LoVo (cell line): ENCODE measurements at places on chromosomes 13 and 19.

DNA sequence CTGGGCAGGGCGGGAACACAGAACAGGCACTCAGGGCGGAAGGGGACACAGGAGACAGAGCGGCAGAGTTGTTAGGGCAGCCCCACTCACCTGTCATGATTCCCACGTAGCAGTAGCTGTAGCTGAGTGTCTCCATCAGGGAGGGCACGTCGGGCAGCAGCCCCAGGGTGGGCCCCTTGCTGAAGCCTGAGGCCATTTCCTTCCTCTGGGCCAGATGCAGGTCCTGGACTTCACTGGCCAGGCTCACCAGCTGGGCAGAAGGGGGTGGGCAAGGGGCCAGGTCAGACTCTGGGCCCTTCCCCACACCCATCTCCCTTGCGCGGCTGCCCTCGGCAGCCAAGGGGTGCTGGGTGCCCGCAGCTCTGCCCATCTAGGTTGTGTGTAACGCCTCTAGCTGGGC, 5.9 kb downstream of the MBOAT7 start:
- no peak for DNase-seq

GRCh38 chr13:108728370-108728769, 99.0 kb downstream of the MYO16 start:
- no peak for DNase-seq

- DNase-seq, result no peak
Measured at GRCh38 chr19:40907968-40908735, 26.1 kb upstream of the CYP2A7 start.

DNA sequence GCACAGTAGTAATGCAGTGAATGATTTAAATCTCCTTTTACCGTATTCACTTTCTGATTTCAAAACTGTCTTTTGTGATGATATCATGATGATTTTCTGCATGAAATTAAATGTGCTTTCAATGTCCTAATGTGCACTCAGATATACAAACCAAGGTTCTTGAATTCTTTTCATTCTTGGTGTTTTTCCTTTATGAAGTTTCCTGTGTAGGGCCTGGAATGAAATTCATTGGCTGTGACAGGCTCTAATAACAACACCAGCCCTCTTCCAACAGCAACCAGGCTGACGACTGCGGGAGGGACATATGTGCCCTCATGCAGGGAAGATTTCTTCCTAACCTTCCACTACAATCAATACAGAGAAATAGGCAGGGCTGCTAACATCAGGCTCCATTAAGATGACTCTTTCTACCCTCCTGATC, 1052.0 kb downstream of the DIAPH3 start:
- DNase-seq, result no peak

DNA sequence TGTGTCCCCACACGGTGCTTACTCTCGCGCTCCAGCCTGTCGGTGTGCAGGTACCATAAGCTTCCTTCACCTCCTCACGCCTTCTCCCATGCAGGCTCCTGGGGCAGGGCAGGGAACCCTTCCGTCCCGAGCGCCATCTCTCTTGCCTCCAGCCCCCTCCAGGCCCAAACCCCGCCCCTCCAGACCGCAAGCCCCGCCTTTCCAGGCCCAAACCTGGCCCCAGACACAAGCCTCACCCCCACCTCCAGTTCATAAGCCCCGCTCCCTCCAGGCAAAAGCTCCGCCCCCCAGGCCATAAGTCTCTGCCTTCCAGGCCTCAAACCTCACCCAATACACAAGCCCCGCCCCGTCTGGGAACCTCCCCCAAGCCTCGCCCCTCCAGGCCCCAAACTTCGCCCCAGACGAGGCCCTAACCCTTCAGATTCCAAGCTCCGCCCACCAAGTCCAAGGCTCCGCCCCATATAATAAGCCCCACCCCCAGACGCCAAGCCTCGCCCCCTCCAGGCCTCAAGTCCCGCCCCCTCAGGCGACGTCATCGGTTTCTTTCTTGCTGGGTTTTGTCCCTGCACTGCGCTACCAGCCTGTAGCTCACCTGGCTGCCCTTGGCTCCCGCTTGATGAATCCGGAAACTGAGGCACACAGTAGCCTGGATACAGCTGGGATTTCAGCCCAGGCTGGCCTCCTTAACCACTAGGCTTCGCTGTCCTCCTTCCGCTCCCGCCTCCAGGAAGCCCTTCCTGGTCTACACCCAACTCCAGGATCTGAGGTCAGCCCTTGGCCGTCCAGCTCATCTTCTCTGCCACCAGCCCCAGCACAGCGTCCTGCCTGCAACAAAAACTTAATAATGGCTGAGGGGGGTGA, 16.1 kb downstream of the MKNK2 start:
- no peak for DNase-seq
